ENCODE measurements at places on chromosomes 1 and 21. TPM values are rescaled to one million over a fixed set of nuclear protein-coding genes. Genes with fewer than 3 reads are reported as not detected.

GRCh38 chr1:61233121-61233660 lies 150.8 kb downstream of the NFIA start:
- DNase-seq = no peak

GRCh38 chr1:36536727-36537126 lies 54.0 kb upstream of the CSF3R start:
- DNase-seq = peak; percentile 19

DNA sequence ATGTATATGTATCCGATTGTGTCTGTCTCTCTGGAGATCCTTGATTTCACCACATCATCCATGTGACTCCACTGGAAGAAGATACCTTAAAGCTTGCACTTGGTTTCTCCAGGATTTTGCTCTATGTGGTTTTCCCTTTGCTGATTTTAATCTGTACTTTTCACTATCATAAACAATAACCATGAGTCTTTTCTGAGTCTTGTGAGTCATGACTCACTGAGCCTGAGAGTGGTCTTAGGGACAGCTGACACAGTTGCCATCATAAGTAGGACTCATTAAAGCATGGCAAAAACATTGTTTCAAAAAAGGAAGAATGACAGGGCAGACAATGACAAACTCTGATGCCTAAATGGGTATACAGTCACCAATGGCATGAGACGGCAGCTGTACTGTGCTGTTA lies 226.2 kb downstream of the AKT3 start:
- no peak for DNase-seq

GRCh38 chr1:214861615-214862014 lies 220.9 kb upstream of the KCNK2 start:
- no peak for DNase-seq

GRCh38 chr1:214107322-214108096 lies 119.7 kb downstream of the PROX1 start:
- peak; percentile 22 for DNase-seq

DNA sequence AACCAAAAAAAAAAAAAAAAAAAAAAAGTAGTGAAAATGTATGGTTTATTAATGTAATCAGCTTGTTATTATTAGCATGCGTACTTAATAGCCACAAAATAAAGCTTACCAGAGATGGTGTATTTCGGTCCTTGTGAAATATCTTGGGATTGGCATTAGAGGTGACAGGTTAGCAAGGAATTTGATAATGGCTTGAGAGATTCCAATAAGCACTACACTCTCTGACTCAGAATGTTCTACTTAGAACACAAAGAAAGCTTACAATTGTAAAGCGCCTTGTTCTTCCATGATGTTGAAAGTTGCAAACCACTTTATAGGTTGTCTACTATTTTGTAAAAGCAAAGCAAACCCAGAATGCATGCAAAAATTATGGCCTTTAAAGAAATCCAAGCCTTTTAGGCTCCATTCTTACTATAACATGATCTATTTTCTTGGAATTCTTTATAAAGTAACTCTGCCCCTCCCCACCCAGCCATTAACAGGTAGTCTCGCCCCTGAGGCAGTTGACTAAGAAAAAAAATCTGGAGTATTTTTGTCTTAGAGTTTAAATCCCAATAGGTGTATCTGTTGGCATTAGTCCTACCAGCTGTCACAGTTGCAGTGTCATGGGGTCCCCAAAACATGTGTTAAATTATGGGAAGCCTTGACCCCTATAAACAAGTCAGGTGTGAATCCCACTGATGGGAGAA lies 129.2 kb downstream of the DHRS3 start:
- DNase-seq = no peak

The LINGO4 gene
- total RNA-seq = 0.13 TPM

The CLDN19 gene
- total RNA-seq = not detected

The MYOC gene
- total RNA-seq = not detected

DNA sequence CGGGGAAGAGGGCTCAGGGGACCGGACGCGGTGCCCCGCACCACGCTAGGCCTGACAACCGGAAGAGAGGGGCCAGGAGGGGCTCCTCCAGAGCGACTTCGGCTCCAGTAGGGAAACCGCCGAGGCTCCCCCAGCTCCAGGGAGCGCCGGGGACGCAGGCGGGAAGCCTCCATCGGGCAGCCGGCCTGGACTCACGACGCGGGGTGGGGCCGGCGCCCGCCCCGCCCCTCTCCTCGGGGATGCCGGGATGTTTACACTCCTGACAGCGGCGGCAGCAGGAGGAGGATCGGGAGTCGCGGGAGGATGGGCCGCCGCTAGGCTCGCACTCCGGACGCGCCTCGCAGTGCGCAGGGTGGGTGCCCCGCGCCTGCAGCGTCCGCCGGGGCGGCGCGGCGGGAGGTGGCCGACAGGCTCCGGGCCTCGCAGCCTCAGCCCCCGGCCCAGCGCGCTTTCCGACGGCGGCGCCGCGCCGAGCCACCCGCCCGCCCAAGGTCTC lies at the start of gene NEK7:
Gene NEK7, plus strand, starts transcription at position 254 of the 496 bp plus-strand sequence. CDS start 75,583 bp downstream, outside the sequence.
- DNase-seq = peak; percentile 93

The RGS18 gene
- total RNA-seq = 1.8 TPM

The CDK18 gene
- 6.3 TPM for total RNA-seq

The HNRNPCL2 gene
- not detected for total RNA-seq

The MRPL24 gene
- 83.2 TPM for total RNA-seq

- DNase-seq = no peak
Measured at GRCh38 chr1:64000021-64000420, 203.4 kb upstream of the UBE2U start.

The TMEM269 gene
- total RNA-seq = not detected

- DNase-seq = no peak
Measured at GRCh38 chr1:48616710-48617109, 144.7 kb upstream of the SPATA6 start.

GRCh38 chr1:161772397-161772796 lies 6.3 kb downstream of the ATF6 start:
- DNase-seq = no peak

The C1orf52 gene
- total RNA-seq = 8.0 TPM

GRCh38 chr1:69320757-69321211 lies 246.9 kb upstream of the LRRC7 start:
- no peak for DNase-seq

The AMPD1 gene
- total RNA-seq = 0.12 TPM

DNA sequence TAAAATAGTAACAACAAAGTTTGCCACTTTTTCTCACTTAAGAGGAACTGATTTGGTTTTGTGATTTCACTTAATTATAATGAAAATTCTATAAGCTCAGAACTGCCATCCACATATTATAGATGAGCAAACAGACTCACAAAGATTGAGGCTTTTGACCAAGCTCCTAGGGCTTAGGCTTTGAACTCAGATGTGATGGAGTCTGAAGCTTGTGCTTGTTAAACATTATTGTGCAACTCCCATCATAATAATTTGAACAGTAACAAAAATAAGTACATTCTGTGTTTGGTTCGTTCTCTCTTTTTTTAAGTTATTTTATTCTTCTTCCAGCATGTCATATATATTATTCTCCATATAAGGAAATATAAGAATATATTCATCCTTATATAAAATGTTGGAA lies 403.4 kb downstream of the PTPRC start:
- DNase-seq = no peak

GRCh38 chr1:20633190-20634064 lies at the start of gene PINK1:
Gene PINK1, plus strand, starts transcription at chr1:20633458. Its CDS starts 91 bp downstream, at chr1:20633549.
- DNase-seq = peak; percentile 91

The PKLR gene
- 32.8 TPM for total RNA-seq

GRCh38 chr1:89699451-89699986 lies 66.6 kb downstream of the LRRC8C start:
- DNase-seq = no peak

- DNase-seq = no peak
Measured at GRCh38 chr1:90724926-90725656, 8.0 kb upstream of the BARHL2 start.

DNA sequence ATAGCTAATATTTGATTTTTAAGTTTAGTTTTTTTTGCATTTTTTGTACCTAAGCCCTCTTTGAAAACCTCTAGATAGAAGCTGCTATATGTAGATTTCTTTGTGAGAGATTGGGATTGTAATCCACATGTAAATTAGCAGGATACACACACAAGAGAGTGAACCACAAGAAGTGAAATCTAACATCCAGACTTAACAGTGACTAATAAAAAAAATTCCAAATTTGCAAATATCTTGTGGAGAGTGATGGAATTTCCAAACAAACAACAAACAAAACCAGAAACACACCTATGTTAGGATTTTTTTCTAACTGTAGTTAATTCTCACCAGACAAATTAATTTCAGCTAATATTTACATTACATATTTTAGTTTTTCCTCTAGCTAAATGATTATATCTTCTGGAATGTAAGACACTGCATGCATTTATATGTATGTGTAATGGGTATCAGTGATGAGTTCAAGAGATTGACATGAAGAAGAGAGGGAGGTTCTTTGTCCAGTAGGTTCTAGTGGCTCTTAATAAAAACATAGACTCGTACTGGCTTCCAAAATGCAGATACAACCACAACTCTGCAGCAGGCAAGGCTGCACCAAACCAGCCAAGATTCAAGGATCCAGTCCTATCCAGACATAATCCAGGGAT lies 12.8 kb downstream of the CLDN17 start:
- no peak for DNase-seq

The MMP23B gene
- total RNA-seq = 3.6 TPM

GRCh38 chr1:37315371-37315846 lies 159.0 kb upstream of the ZC3H12A start:
- DNase-seq = peak; percentile 3

- no peak for DNase-seq
Measured at GRCh38 chr1:161484613-161485012, 20.6 kb upstream of the FCGR2A start.

The TDRD10 gene
- 1.6 TPM for total RNA-seq

DNA sequence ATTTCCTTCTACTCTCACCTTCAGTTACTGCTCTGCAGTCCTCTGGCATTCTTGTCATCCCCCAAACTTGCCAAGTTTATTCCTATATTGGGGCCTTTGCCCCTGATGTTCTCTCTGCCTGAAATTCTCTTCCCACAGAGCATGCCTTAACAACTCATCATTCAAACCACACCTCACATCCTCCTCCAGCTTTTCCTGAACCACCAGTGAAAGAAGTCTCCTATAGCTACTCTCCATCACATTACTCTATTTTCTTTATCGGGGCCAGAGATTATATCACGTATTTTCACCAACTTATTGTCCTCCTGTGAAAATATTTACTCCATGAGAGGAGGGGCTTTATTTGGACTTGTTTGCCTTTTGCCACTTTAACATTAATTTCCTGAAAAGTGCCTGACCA lies 32.1 kb downstream of the EXTL2 start:
- no peak for DNase-seq

- peak; percentile 72 for DNase-seq
Measured at GRCh38 chr1:48246727-48247126, 24.2 kb downstream of the SLC5A9 start.

DNA sequence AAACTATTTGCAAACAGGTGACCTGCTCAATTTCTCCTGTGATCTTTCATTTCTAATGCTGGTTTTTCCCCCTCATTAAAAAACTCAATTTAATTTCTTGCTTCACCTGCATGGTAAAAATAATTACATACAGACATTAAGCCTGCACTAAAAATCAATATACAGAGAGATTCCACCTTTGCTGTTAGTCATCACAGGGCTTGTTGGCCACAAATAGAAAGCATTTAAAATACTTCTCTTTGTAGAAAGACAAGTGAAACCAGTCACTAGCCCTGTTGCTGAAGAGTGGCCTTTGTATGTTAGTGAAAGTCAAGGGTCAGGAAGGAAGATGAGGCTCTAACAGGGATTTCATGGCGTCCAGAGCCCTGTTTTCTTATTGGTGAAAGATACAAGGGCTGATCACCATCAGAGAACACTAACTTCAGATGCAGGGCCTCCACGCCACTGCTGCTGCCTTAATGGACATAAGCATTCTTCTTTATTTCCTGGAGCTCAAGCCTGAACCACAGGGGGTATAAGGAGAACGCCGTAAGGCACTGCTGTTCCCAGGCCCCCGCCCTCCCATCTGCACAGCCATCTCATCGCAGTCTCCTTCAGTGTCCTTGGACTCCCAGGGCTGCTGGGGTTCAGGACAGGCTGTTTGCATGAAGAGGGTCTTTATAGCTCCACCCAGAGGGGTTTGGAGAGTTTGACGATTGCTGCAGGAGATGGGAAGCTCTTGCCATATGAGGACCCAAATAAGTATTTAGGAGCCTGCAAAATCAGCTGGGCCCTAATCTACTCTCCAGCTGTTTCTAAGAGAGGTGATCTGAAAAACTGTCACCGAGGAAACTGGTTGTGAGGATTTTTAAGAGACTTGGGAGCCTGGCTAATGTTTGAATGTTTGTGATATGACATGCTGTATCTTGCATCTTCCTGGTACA lies 117.3 kb upstream of the IRF2BP2 start:
- DNase-seq = no peak

The CFHR1 gene
- 490 TPM for total RNA-seq

GRCh38 chr1:170872663-170873062 lies 62.7 kb upstream of the MROH9 start:
- DNase-seq = no peak

- no peak for DNase-seq
Measured at GRCh38 chr1:153921803-153922075, 1.0 kb downstream of the GATAD2B start.

GRCh38 chr1:233664253-233664652 lies 50.3 kb downstream of the KCNK1 start:
- DNase-seq = no peak
